Stimulated activated CD4-positive, alpha-beta T cell treated with anti-CD3 and anti-CD28 coated beads, Interleukin-1b, Interleukin-23, amount 100 ng/mL, for 1 hour (primary cell): ENCODE measurements at places on chromosomes 16 and 17.

DNA sequence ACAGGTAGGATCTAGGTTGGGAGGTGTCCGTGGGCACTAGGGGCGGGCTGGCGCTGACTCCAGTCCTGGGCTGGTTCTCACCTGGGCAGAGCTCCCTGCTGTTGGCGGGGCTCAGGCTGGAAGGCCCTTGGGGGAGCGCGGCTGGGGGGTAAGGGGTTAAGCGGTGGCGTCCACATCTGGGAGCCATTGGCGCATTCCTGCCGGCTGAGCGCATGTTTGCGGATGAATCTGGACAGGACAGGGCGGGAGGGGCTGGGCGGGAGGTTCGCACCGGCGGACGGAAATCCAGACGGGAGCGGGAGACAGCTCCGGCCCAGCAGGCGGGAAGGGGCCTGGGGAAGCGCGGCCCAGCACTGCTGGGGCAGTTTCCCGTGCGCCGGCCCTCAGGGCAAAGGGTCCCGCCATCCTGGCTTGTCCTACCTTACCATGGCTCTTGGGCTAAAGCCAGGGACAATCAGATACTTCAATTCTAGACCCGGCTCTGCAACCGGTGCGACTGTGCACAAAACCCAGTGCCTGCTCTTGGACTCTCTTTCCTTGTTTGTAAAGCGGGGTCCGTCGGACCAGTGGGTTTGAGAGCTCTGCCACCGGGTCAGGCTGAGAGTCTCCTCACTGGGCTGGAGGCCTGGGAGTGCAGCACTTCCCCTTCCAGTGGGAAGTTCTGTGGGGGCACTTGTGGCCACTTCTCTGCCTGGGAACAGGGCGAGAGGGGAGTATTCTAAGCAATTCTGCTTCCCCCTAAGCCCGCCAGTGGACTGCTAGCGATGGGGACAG lies 7.8 kb downstream of the RARA start:
- no peak for DNase-seq

DNA sequence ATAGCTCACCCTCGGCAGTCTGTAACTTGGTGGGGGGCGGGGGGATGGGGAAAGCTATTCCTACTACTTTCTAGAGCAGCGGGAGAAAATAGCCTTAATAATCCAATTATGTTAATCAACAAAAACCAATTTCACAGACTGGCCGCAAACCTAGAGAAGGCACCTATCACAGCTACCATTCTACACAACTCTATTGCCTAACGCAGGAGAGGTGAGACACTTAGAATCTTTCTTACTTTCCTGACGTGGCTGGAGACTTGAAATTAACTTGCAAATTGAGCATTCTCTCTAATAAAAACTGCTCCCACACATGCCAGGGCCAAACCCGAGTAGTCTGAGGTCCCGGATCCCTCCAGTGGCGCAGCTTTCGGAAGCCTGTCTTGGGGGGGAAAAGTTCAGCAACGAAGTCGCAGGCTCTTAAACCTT lies 794 bp downstream of the SMG6 start:
- DNase-seq, result no peak

GRCh38 chr17:4319221-4319620 lies 47.3 kb downstream of the UBE2G1 start:
- DNase-seq, result no peak

GRCh38 chr17:1986783-1987451 lies 38.2 kb downstream of the RTN4RL1 start:
- no peak for DNase-seq

DNA sequence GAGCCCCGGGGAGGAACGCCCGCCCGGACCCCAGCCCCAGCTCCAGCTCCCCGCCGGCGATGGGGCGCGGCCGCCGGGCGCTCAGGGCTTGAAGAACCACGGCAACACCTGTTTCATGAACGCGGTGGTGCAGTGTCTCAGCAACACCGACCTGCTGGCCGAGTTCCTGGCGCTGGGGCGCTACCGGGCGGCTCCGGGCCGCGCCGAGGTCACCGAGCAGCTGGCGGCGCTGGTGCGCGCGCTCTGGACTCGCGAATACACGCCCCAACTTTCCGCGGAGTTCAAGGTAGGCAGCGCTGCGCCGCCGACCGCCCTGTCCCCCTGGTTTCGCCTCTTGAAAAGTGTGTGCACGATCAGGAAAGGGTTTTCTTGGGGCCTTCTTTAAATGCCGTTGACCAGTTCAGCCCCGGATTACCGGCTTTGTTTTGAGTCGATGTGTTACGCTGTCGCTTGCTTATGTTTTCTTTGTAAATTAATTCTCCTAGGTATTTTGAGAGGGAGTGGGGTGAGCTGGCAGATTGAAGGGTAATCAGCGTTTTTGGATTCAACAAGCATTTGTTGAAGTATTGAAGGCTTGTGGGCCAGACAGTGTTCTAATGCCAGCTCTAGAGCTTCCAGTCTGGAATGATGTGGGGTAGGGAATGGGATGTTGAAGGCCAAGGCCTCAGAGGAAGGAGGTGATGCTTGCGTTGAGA lies 681 bp downstream of the USP43 start:
- DNase-seq, result no peak

DNA sequence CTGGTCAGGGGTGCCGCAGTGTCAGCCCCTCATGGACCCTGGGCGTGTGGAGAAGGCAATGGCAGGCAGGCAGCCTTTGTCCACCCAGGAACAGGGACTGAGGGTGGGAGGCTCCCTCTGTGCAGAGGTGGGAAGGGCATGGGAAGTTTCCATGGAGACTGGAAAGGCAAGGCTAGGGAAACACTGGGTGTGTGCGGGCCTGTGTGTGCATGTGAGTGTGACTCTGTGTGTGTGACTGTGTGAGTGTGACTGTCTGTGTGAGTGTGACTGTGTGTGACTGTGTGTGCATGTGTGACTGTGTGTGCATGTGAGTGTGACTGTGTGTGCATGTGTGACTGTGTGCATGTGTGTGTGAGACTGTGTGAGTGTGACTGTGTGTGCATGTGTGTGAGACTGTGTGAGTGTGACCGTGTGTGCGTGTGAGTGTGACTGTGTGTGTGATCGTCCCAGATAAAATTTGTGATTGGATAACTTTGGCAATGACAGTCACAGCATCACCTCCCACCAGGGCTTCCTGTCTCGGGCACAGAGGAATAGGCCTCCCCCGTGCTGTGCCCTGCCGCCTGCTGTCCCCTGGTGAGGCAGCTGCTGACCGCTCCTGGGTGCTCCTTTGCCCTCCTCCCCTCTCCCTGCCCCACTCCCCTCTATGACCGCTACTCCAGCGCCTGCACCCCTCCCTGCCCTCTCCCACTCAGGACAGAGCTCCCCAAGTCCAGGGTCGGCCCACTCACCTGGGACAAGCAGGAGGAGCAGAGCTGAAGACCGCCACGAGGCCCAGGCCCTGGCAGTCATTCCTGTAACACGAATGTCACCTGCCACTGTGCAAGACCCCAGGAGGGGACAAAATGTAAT lies 698 bp downstream of the CD300C start:
- no peak for DNase-seq
